ENCODE measurements at places on chromosomes 1 and 21.
A peak's percentile ranks its signal among the peaks of the same experiment; 100 is the strongest.

DNA sequence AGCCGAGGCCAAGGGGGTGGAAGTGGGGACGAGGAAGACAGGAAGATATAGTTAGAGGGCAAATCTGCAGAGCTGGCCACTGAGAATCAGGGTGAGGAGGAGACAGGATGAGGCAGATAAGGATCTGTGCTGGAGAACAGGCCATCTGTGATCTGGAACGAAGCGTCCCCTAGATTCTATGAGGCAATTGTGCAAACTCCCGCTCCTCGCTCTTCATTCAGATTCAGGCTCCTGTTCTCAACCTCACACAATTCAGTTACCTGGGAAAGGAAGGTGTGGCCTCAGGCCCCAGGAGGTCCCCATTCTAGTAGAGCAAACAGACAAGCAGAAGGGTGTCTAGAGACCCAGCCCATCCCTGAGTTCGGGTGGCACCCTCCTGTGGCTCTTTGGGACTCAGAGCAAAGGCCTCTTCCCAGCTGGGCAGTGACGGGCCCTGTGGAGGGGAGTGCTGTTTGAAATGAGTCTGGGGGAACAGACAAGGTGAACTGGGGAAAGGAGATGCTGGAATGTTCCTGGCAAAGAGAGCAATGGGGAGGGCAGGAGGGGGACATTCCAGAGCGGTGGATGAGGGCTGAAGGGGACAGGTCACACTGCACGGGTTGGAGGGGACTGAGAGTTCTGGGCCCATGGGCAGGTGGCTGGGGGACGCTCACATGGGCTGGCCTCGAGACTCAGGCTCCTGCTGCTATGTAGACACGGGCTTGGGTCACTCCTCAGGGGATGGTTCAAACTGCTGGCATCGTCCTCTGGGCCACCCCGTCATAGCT, 39.9 kb upstream of the AJAP1 start:
- no peak for DNase-seq

GRCh38 chr1:156726549-156727226, 1.6 kb upstream of the METTL25B start:
- peak; percentile 75 for DNase-seq

DNA sequence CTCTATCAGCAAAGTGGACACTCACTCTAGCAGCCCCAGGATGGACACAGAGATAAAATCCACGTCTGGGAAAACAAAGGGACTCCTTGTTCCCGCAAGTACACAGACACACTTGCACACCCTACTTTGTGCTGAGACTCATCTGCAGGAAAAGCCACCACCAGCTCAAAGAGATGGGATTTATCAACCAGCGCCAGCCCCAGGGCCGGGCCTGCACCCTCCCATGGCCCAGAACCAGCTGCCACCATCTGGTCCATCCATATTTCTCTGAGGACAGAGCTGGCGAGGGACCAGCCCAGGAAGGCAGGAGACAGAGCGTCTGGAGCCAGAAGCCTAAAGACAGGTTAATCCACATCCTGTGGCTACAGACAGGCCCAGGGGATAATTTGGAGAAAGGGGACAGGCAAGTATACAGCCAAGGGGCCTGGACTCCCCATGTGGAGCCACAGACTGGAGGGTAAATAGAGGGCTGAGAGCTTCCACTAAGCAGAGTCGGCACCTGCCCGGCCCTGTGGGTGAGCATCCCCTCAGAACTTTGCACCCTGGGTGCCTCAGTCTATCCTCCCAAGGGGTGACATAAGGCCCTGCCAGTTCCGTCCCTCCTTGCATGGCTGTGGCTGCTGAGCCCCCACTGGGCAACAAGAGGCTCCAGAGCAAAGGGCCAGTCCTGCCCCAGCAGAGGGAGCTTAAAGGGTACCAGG, 233.9 kb downstream of the PTPRU start:
- DNase-seq = no peak

GRCh38 chr1:109821831-109822745, 58.4 kb upstream of the EPS8L3 start:
- DNase-seq = peak; percentile 80

GRCh38 chr1:56417646-56418045, 161.7 kb downstream of the PLPP3 start:
- no peak for DNase-seq

- DNase-seq = no peak
Observed at GRCh38 chr1:167781558-167781957, 59.8 kb downstream of the MPZL1 start.

DNA sequence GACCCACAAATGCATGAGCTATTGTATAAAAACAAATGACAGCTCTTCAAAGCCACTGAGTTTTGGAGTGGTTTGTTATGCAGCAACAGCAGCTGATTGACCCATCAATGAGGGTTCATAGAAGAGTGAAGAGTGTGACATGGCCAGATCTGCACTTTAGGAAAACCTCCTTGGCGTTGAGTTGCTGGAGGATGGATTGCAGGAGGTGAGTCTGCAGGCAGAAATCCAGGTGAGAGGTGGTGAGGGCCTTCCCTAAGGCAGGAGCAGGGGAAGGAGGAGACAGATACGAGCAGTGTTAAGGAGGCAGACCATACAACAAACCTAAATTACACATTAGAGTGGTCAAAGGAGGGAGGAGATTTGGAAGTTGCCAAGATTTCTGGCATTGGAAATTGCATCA, 169.3 kb upstream of the CSF3R start:
- DNase-seq = no peak

- DNase-seq = peak; percentile 4
Observed at GRCh38 chr1:228006034-228006785, 588 bp upstream of the WNT3A start.

DNA sequence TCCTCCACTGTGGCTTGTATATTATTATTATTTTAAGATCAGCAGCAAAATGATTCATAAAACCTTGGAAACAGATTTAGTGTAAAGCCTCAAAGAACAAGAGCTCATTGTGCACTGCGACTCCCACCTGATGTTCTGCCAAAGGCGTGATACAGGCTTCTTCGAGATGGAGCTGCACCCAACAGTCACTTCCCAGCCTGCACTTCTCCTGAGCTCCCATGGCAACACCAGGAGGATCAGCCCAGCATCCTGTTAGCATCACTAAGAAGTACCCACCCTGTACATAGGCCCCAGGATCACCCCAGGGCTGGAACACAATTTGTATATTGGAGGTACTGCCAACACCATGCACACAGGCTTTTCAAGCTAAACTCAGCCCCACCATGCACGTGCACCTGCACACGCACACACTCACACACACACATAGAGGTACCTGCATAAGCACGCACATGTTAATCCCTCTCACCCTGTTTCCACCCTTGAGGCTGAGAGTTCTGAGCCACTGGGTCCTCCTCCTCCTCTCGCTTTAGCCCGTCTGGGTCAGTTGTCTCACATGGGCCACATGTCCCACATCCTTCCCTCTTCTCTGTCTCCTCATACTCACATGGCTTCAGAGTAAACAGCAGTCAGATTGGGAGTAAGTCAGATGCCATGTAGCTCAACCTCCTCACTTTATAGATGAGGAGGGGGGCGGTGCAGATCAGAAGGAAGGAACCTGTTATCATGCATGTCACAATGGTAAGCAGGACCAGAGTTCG, 281.9 kb upstream of the POU3F1 start:
- no peak for DNase-seq

DNA sequence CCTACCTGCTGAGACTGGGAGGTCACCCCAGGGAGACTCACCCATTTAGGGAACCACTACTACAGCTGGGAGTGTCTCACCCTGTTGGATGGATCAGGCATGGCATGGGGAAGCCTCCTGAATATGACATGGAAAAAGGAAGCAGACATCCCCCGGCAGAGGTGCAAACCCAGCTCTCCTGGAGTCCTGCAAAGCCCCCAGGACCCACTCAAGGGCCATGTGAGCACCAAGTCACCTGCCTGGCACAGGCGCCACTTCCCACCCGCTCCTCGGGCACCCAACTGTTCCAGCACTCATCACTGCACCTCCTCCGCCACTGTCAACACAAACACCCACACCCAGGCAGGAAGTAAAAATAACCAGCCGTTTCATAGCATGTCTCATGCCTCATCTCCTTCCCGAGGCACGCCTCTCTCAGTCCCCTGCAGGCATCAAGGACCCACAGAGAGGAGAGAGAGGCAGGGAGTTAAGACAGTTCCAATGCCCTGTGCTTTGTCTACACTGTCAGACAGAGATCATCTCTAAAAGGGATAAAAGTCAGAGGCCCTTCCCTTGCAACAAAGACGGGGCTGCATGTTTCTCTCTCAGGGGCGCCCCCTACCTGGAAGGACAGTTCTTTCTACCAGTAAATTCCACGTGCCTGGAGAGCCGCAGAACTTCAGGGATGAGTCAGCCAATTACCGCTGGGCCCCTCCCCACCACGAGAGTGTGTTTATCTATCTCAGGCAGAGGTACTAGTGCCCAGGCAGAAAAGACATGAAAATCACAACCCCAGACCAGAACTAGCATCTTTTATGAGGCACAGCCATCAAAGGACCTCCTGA, 150.1 kb upstream of the SOD1 start:
- no peak for DNase-seq

Data from AG08395 (cell line).